ENCODE measurements at places on chromosomes 13 and 19.
A peak's percentile ranks its signal among the peaks of the same experiment; 100 is the strongest.

GRCh38 chr19:47210689-47211316, 20.2 kb downstream of the BBC3 start:
- DNase-seq: peak; percentile 43

- DNase-seq: no peak
Observed at GRCh38 chr13:94641409-94641941, 39.8 kb downstream of the GPR180 start.

DNA sequence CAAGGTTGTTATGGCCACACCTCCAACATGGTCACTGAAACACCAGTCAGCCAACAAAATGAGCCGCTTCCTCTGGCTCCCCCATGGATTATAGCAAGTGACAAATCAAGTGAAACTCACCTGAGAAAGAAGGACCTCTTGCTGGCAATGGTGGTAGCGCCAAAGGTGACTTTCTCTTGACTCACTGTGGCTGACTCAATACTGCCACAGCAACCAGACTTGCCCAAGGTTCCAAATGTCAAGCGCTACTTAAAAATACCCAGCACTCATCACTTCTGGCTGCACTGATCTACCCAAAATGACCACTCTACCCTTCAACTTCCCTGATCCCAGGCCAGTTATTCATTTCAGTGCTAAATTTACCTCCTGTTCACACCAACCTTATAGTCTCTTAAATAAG, 495.5 kb downstream of the FOXO1 start:
- no peak for DNase-seq

DNA sequence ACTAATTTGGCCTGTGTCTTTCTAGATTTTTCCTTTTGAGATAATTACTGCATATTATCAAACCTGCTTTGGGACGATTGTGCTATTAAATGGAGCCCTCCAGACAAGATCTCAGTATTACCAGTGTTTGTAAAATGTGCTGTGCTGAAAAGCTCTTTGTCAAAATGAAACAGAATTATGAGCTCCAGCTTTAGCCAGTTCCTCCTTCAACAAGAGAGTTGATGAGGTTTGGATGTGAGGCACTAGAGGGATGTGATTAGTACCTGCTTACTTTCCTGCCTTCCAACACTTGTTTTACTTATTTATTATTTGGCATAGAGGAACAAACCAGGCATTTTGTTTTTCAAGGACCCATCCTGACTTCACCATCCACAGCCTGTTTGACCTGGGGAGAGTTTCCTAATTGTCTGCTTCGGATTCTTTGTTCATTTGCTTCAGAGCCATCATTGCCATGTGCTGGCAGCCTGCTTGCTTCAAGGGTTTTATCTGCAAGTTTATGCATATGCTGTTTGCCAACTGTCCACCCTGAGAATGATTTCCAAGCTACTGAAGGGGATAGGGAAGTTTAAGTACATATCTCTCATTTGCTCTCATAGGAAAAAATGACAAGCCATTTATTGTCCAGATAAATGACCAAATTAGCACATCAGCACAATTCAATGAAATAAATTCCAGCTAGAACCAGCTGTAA, 32.9 kb upstream of the CPB2 start:
- DNase-seq: no peak

DNA sequence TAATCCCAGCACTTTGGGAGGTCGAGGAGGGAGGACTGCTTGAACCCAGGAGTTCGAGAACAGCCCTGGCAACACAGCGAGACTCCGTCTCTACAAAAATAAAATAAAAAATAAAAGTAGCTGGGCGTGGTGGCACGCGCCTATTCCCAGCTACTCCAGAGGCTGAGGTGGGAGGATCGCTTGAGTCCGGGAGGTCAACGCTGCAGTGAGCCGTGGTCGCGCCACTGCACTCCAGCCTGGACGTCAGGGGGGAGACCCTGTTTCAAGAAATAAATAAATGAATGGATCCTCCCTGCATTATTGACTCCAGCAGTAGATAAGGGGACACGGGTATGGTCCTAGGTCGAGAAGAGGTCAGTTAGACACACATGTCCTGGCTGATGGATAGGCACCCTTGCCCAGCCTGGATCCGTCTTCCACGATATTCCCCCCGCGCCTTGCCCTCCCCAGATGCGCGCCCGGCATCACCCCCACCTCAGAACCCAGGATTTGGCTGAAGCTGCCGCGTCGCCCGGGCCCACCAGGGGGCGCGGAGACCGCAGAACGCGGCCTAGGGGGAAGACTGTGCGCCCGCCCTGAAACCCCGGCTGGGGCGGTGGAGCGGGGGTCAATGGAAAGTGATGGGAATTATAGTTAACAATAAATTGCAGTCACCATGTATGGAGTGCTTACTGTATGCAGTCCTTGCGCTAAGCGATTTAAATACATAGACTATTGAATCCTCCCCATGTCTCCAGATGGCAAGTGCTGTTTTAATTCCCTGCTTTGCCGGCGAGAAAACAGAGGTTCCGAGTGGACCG, 2.1 kb upstream of the HOOK2 start:
- peak; percentile 69 for DNase-seq

- no peak for DNase-seq
Observed at GRCh38 chr13:29487466-29488454, 107.7 kb downstream of the SLC7A1 start.

GRCh38 chr13:22800526-22801401, 380.0 kb upstream of the SGCG start:
- no peak for DNase-seq

Measured in DMS 273 treated with DMSO at 0.1 percent for 48 hours (cell line).